NCI-H1105 (cell line): ENCODE measurements at places on chromosomes 4 and X.

DNA sequence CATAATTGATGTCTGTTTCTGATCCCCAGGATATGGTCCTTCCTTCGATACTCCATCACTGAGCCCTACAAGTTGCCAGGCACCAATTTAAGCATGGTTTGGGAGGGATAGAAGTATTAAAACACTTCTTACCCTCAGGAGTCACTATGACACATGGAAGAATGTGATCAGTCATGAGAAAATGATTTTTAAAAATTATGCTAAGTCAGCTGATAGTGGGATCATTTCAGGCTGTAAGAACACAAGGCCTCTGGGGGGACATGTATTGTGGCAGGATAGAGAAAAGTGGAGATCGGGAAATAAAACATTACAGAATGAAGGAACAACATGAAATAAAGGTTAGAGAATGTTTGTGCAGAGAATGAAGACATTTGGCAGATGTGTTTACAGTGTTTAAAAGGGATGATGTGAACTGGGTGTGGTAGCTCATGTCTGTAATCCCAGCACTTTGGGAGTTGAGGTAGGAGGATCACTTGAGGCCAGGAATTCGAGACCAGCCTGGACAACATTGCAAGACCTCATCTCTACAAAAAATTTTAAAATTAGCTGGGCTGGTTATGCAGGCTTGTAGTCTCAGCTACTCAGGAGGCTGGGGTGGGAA is 64.0 kb downstream of the ELOVL6 start:
- DNase-seq: no peak

DNA sequence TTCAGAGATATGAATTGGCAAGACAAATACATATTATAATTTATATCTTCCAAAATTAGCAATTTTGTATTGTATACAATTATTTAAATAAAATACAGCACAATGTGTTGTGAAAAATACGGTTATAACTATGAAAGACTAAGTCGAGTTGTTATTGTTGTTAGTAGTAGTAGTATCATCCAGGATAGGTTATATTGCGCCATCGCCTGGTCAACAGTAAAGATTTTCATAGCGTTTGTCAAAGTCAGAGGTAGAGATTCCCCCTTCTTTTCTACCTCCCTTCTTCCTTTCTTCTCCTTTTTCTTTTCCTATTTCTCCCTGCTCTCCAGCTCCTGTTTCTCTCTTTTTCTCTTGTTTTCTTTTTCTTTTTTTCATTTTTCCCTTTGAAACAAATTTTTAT is 499.1 kb upstream of the EPHA5 start:
- DNase-seq: no peak

- no peak for DNase-seq
Observed at GRCh38 chr4:184096561-184097240, 121.0 kb downstream of the ENPP6 start.

DNA sequence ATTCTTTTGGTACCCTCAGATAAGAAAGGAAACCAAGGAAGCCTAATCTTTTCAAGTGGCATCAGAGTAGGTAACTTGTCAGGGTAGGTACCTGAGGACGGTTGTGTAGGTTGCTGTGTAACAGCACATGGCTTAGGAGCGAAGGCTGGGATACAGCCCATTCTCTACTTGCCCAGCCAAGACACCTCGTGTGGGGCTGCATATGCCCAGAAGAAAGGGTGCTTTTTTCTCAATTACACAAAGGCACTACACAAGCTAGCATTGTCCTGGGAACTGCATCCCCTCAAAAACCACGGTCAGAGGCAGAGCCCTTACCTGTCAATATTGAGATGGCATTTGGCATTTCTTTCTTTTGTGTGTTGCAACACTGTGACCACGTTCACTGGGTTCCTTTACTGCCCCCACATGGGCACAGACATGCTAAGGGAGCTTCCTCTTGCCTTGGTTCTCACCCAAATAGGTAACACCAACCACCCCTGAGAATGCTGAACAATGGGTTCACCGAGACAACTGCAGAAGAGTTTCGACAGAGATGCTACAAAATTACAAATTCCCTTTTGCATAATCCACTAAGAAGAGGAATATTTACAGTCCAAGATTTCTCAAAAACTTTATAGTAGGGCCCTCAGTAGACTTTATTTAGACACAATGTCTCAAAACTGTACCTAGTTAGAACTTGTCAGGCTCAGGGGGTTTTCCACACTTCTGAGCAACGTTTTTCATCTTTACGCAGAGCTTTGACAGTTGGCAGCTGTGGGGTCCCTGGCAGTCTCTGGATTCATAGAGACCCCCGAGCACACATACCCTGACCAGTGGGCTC is 35.8 kb upstream of the TNIP3 start:
- no peak for DNase-seq

GRCh38 chr4:56055027-56055977 is 106.6 kb downstream of the CEP135 start:
- no peak for DNase-seq

DNA sequence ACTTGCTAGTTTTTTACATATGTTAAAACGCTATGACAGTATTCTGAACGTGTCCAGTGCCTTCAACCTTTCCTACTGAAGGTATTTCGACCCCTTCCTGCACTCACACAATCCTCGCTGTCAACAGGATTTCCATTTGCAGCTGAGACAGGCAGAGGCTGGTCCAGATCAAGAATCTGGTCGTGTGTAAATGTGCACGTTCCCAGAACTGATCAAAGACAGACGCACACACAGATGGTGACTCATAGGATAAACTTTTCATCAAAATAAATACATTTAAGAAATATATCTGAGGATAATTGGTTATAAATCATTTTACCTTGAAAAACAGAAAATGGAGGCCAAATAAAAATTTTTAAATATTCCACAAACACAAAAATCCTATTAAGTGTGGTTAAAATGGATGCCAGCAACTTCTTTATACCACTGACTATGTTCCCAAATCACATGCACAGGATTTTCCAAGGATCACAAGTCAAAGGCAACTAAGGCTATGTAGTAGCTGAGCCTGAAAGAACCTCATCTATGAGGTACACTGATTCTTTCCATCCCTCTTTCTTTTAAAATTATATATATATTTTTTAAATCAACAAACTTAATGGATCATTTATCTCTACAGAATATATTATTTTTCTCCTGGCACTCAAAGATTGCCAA is 85.9 kb downstream of the RNF150 start:
- DNase-seq: no peak

GRCh38 chrX:149570668-149571067 is 16.6 kb downstream of the MAGEA9B start:
- DNase-seq: no peak

- no peak for DNase-seq
Observed at GRCh38 chr4:76836860-76837562, 60.9 kb downstream of the SOWAHB start.

DNA sequence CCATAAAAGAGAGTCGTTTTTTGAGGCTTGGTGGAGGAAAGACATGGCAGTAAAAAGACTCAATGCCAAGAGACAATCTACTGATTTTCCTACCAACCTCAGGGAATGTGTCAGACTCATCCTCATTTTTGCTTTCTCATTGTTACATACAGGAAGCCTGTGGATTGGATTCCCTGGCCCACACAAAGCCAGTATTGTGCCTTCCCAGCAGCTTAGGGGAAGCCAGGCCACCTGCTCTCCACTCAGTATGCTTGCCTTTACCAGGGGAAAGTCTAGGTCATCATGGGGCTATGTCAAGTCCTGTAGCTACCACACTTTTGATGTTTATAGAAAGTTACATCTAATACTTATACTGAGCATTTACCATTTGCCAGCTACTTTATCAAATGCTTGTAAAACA is 11.0 kb downstream of the BMX start:
- DNase-seq: no peak
